Placental pericyte (primary cell): ENCODE measurements at places on chromosomes 7 and 10. TPM values are rescaled to one million over a fixed set of nuclear protein-coding genes. Genes with fewer than 3 reads are reported as not detected.

The KCND2 gene
- 2.4 and 9.6 TPM in 2 replicates for total RNA-seq

The TMEM139 gene
- not detected in 2 replicates for total RNA-seq

The CDK13 gene
- 78.1 and 82.5 TPM in 2 replicates for total RNA-seq

The CTAGE4 gene
- total RNA-seq = 0.86 and 0.88 TPM in 2 replicates

The VPS50 gene
- total RNA-seq = 26.0 and 32.4 TPM in 2 replicates
